CD4-positive, alpha-beta T cell (primary cell): ENCODE measurements at places on chromosomes 1 and 21.
A peak's percentile ranks its signal among the peaks of the same experiment; 100 is the strongest.

DNA sequence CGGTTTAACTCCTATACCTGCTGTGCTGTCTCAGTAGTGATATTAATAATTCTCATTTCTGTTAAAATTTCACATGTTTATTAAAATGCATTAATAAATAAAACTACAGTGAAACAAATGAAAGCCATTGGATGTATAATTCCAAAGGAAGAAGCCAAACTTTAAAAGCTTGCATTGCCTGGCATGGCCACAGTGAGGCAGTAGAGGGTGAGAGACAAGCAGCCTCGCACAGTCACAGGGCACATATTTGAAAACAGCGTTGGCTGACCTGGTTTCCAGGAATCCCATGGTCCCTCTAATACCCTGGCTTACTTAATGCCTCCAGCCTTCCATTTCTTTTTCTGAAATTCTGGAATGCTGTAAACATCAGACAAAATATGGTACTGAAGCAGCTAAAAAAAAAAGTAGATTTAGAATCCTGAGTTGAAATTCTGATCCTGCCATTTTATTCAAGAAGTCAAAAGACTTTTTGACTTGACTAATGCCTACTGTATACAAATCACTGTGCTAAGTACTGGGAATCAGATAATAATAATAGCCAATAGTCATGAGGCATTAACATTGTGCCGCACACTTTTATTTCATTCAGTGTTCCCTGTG lies 6.7 kb upstream of the RNASEL start:
- no peak overlapping the region for H3K27ac ChIP-seq
- H3K4me3 ChIP-seq, result no peak overlapping the region
- H3K36me3 ChIP-seq, result peaks cover 13% of the 10 kb centered on the region
- no peaks in the 10 kb centered on the region for H3K27me3 ChIP-seq

GRCh38 chr1:5811419-5811818 lies 180.8 kb downstream of the NPHP4 start:
- H3K36me3 ChIP-seq, result no peaks in the 10 kb centered on the region
- peaks cover 9% of the 10 kb centered on the region for H3K27me3 ChIP-seq
- no peak overlapping the region for H3K27ac ChIP-seq
- no peak for DNase-seq
- no peaks in the 10 kb centered on the region for H3K4me1 ChIP-seq

DNA sequence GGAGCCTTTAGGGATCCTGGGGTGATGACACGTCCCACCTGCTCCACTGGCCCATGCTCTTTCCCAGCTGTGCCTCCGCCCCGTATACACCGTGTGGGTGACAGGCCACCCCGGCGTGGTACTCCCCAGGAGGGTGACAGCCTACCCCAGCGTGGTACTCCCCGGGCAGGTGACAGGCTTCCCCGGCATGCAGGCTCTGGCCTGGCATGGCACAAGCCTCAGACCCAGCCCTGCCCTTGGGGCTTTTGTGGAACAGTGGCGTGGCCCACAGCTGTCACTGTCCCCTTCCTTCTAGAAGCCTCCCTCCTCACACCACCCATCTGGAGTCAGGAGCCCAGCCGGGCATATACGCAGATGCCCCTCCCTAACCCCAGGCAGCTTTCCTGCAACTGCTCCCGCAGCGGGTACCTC lies 4.7 kb upstream of the PFKL start:
- H3K4me3 ChIP-seq, result no peak overlapping the region
- no peak for DNase-seq
- H3K27ac ChIP-seq, result no peak overlapping the region
- H3K27me3 ChIP-seq, result no peaks in the 10 kb centered on the region
- peaks cover 74% of the 10 kb centered on the region for H3K4me1 ChIP-seq

DNA sequence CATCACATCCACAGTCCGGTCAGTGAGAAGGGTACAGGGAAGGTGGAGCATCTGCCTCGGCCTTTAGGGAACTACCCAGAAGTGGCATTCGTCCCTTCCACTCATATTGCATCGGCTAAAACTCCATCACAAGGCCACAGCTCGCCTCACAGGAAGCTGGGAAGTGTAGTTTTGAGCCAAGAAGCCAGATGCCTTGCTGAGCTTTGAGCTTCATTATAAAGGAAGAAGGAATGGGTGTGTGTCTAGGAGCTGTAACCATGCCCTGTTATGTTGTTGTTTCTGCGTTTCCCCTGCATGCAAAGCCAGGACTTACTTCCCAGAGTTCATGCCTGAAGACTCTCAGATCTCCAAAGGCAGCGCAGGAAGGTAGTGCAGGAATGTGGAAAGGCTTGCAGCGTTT lies 61.1 kb downstream of the OPTC start:
- no peak overlapping the region for H3K4me3 ChIP-seq
- no peaks in the 10 kb centered on the region for H3K4me1 ChIP-seq

DNA sequence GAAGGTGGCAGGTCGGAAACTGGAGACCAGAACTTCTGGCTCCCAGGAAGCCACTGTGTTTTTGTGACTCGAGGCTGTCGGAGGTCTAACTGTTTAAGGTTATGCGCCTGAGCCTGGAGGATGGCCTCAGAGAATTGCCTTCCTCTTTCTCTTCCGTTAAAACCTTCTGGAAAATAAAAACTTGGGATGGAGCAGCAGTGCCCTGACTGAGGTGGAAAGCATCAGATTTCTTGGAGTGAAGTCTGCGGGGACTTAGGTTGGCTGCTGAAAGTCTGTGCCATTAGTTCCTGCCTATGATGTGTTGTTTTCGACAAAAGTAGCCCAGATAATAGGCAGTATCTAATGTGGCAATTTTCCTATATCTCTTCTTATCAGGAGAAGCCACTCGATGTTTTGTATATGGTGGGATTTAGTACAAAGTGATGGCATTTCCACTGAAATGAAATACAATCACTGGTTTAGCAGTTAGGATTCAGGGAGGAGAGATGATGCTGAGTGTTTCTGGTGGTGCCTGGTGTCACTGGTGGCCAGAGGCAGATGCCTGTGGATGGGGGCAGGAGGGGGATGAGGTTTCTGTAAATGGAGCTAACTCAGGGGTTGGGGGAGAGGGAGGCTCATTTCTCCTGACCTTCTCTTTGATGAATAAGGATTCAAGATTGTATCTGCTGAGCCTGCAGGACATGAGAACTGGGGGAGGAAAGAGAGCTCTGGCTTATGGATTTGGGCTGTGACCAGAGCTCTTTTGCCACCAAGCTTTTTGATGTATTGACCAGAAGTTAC lies 150.8 kb downstream of the CAMTA1 start:
- no peaks in the 10 kb centered on the region for H3K36me3 ChIP-seq
- no peaks in the 10 kb centered on the region for H3K4me1 ChIP-seq
- H3K4me3 ChIP-seq, result no peak overlapping the region
- no peak overlapping the region for H3K27ac ChIP-seq

- H3K27me3 ChIP-seq, result peaks cover 34% of the 10 kb centered on the region
- peaks cover 21% of the 10 kb centered on the region for H3K4me1 ChIP-seq
- no peaks in the 10 kb centered on the region for H3K36me3 ChIP-seq
- H3K27ac ChIP-seq, result no peak overlapping the region
These were observed 8.8 kb upstream of the COL16A1 start for GRCh38 chr1:31712630-31713029.

GRCh38 chr1:39992234-39992633 lies 37.3 kb downstream of the MFSD2A start:
- no peak overlapping the region for H3K4me3 ChIP-seq
- DNase-seq, result no peak
- no peaks in the 10 kb centered on the region for H3K36me3 ChIP-seq
- H3K27ac ChIP-seq, result no peak overlapping the region
- no peaks in the 10 kb centered on the region for H3K27me3 ChIP-seq
- H3K4me1 ChIP-seq, result peaks cover 15% of the 10 kb centered on the region

DNA sequence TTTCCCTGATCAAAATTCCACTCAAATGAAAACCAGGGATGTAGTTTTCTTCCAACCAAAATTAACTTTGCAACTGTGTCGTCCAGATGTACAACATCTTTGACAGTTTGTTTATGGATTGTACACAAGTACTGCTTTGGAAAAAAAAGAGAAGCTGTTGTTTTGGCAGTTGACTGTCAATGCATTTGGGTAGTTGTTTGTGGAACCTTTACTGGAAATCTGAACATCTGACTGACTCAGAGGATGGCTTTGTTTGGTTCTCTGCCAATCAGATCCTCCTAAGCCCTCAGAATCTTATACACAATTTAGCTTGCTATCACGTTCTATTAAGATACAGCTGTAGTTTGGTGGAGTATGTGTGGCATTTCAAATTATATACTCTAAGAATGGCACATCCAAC lies 195.0 kb downstream of the KCNK2 start:
- H3K4me1 ChIP-seq, result no peaks in the 10 kb centered on the region
- no peak for DNase-seq
- H3K4me3 ChIP-seq, result no peak overlapping the region
- no peaks in the 10 kb centered on the region for H3K36me3 ChIP-seq
- H3K27ac ChIP-seq, result no peak overlapping the region
- no peaks in the 10 kb centered on the region for H3K27me3 ChIP-seq

GRCh38 chr1:4055294-4055967 lies 155.4 kb upstream of the C1orf174 start:
- no peaks in the 10 kb centered on the region for H3K36me3 ChIP-seq
- no peak for DNase-seq
- no peaks in the 10 kb centered on the region for H3K4me1 ChIP-seq
- no peak overlapping the region for H3K4me3 ChIP-seq
- peaks cover 4% of the 10 kb centered on the region for H3K27me3 ChIP-seq

DNA sequence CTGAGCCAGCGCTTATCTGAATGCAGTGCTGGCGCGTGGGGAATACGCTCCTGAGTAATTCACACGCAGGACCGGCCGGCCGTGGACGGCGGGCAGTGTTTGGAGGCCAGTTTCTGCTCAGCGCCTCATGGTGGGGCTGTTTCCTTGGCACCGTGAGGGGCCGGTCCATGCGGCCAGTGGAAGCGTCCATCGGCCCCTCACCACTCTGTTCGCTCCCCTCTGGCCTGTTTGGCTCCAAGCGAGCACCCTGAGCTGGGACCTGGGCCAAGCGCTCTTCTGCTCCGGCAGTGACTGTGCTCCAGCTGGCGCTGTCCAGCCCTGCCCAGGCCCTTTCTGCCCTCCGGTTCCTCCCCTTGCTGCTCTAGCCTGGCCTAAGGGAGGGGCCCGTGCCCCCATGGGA lies 16.3 kb upstream of the PLCH2 start:
- no peak for DNase-seq
- peaks cover 9% of the 10 kb centered on the region for H3K27me3 ChIP-seq
- no peaks in the 10 kb centered on the region for H3K36me3 ChIP-seq

DNA sequence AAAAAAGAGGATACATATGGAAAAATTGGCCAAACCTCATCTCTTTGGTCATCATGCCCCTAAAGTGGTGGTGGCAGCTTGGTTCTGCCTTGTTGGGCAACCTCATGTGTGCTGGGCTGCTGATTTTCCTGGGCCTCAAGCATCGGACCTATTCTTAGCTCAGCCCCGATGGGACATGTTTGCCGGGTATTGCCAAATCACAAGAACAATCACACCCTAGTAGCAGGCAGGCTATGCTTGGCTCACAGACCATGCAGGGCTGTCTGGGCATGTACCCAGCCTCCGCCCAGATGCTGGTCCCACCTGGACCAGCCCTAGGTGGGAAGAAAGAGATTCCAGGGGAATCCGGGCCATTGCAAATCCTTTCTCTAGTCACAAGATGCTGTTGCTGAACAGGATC lies 189.4 kb upstream of the FGGY start:
- H3K4me3 ChIP-seq, result no peak overlapping the region
- no peaks in the 10 kb centered on the region for H3K4me1 ChIP-seq
- H3K27ac ChIP-seq, result no peak overlapping the region

DNA sequence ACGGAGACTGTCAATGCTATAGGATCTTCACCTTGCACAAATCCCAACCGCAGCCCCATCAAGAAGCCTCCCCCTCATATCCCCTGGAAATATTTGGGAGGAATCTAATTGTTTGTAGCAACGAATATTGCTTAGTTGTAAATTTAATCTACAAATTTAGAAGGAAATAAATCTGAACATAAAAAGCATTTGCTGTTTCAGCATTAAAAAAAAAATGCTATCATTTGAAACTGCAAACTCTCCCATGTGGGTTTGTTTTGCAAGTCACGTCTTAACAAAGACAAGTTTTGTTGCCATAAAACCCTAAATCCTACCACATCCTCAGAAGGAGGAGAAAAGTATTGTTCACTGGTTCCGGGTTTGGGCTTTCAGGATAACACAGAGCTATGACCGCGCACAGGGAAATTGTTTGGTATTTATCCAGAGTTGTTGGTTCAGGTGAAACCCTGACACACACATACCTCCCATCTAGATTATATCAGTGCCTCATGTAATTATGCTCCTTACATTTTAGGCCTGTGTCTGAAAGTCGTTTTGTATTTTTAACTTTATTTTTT lies 279.6 kb downstream of the TM2D1 start:
- no peak overlapping the region for H3K27ac ChIP-seq
- no peaks in the 10 kb centered on the region for H3K27me3 ChIP-seq
- no peaks in the 10 kb centered on the region for H3K4me1 ChIP-seq
- H3K4me3 ChIP-seq, result no peak overlapping the region
- no peaks in the 10 kb centered on the region for H3K36me3 ChIP-seq

- no peak for DNase-seq
- no peak overlapping the region for H3K27ac ChIP-seq
- H3K27me3 ChIP-seq, result no peaks in the 10 kb centered on the region
- no peaks in the 10 kb centered on the region for H3K36me3 ChIP-seq
- H3K4me1 ChIP-seq, result no peaks in the 10 kb centered on the region
- no peak overlapping the region for H3K4me3 ChIP-seq
These were observed 439.4 kb downstream of the PTPRU start for GRCh38 chr1:29675481-29676263.

- no peak for DNase-seq
- no peaks in the 10 kb centered on the region for H3K36me3 ChIP-seq
- no peak overlapping the region for H3K4me3 ChIP-seq
- no peaks in the 10 kb centered on the region for H3K27me3 ChIP-seq
These were observed 561.2 kb upstream of the B3GALT2 start for GRCh38 chr1:193747579-193747978.

- no peak overlapping the region for H3K27ac ChIP-seq
- H3K27me3 ChIP-seq, result no peaks in the 10 kb centered on the region
- no peak for DNase-seq
- H3K36me3 ChIP-seq, result no peaks in the 10 kb centered on the region
- H3K4me3 ChIP-seq, result no peak overlapping the region
These were observed 65.0 kb downstream of the KIRREL1 start for GRCh38 chr1:158058237-158058985.

DNA sequence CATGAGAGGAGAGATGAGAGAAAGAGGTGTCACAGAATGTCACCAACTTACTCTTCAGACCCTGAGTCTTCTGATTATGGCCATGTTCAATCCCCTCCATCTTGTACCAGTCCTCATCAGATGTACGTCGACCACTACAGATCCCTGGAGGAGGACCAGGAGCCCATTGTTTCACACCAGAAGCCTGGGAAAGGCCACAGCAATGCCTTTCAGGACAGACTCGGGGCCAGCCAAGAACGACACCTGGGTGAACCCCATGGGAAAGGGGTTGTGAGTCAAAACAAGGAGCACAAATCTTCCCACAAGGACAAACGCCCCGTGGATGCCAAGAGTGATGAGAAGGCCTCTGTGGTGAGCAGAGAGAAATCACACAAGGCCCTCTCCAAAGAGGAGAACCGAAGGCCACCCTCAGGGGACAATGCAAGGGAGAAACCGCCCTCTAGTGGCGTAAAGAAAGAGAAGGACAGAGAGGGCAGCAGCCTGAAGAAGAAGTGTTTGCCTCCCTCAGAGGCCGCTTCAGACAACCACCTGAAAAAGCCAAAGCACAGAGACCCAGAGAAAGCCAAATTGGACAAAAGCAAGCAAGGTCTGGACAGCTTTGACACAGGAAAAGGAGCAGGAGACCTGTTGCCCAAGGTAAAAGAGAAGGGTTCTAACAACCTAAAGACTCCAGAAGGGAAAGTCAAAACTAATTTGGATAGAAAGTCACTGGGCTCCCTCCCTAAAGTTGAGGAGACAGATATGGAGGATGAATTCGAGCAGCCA lies 8.0 kb downstream of the ELOA start:
- H3K27me3 ChIP-seq, result no peaks in the 10 kb centered on the region
- no peak overlapping the region for H3K27ac ChIP-seq
- no peaks in the 10 kb centered on the region for H3K4me1 ChIP-seq
- peaks cover 78% of the 10 kb centered on the region for H3K36me3 ChIP-seq
- DNase-seq, result peak; percentile 40
- no peak overlapping the region for H3K4me3 ChIP-seq
